ENCODE measurements at places on chromosomes 4 and X. TPM values are rescaled to one million over a fixed set of nuclear protein-coding genes. Genes with fewer than 3 reads are reported as not detected.

DNA sequence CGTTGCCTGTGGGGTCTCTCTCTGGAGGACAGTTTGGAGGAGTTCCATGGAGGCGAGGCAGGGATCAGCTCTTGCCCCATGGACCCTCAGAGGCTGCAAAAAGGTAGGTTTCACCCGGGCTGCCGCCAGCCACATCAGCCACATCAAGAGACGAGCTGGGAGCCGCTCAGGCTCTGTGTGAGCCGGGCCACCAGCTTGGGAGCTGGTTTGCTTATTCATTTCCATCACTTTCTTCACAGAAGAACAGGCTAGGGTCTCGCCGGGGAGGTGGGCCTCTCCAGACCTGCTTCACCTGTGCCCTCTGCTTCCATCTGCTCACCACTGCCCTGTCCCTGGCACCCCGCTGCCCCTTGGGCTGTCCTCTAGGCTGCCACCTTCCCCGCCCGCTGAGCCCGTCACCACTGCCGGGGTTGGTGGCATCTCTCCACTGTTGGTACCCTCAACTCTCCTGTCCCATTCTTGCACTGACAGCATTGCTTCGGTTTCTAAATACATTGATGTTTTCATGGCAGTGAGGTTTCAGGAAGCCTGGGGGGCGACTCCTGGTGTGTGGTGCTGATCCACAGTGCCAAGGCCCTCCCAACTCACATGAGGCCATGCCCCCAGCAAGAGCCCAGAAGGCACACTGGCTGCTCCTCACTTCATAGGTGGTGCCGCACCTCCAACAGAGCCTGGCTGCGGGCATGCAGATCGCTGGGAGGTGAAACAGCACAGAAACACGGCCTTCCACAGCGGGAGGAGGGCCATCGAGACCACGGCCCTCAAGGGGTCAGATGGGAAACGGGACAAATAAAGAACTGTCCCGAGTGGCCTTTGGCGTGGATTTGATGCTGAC lies 4.5 kb upstream of the TREX2 start:
- H3K4me1 ChIP-seq = peaks cover 4% of the 10 kb centered on the region
- H3K27ac ChIP-seq = no peak overlapping the region
- DNase-seq = no peak
- no peaks in the 10 kb centered on the region for H3K27me3 ChIP-seq
- H3K36me3 ChIP-seq = peaks cover 2% of the 10 kb centered on the region

GRCh38 chr4:86976801-86977485 lies 42.1 kb downstream of the AFF1 start:
- H3K27me3 ChIP-seq = no peaks in the 10 kb centered on the region
- DNase-seq = no peak
- H3K27ac ChIP-seq = no peak overlapping the region
- H3K4me1 ChIP-seq = peaks cover 13% of the 10 kb centered on the region

DNA sequence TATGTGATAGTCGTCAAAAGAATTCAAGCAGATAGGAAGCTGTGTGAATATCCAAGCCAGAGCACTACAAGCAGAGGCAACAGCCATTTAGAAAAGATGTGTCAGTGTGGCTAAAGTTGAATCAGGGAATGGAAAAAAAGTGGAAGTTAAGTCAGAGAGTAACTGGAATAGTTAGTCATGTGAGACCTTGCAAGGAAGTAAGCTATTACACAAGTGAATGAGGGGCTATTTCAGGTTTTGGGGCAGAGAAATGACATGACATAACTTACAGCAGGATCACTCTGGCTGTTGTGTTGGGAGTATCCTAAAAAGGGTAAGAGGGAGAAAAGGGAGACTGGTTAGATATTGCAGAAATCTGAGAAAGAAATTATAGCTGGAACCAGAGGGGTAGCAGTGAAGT lies 236.6 kb upstream of the PCDH18 start:
- no peak overlapping the region for H3K4me3 ChIP-seq
- H3K36me3 ChIP-seq = no peaks in the 10 kb centered on the region
- H3K4me1 ChIP-seq = no peaks in the 10 kb centered on the region
- no peak overlapping the region for H3K27ac ChIP-seq

GRCh38 chr4:143654571-143654970 lies 45.9 kb downstream of the FREM3 start:
- no peaks in the 10 kb centered on the region for H3K4me1 ChIP-seq
- H3K27ac ChIP-seq = no peak overlapping the region
- H3K4me3 ChIP-seq = no peak overlapping the region
- no peaks in the 10 kb centered on the region for H3K27me3 ChIP-seq

DNA sequence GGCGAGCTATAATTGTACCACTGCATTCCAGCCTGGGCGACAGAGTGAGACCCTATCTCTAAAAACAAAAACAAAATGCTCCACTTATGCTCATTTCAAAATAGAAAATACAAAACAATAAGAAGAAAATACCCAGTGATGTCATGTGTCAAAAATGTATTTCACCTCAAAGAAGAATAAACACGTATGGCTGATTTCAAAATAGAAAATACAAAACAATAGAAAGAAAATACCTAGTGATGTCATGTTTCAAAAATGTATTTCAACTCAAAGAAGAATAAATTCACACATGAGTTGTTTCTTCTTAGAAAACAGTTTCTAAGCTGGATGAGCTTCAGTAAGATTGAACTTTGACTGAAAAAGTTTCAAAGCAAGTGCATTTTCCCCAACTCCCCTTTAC lies 20.3 kb upstream of the PDCL2 start:
- no peak for DNase-seq
- H3K4me3 ChIP-seq = no peak overlapping the region
- H3K27ac ChIP-seq = no peak overlapping the region
- H3K4me1 ChIP-seq = peaks cover 4% of the 10 kb centered on the region
- H3K27me3 ChIP-seq = peaks cover 2% of the 10 kb centered on the region
- no peaks in the 10 kb centered on the region for H3K36me3 ChIP-seq

- H3K4me1 ChIP-seq = peaks cover 4% of the 10 kb centered on the region
- no peaks in the 10 kb centered on the region for H3K27me3 ChIP-seq
- no peak overlapping the region for H3K27ac ChIP-seq
- H3K4me3 ChIP-seq = no peak overlapping the region
- no peak for DNase-seq
Observed at GRCh38 chrX:136639506-136640176, 8.3 kb upstream of the CD40LG start.

Gene MAGED1
- 246 TPM for total RNA-seq

Gene TLR1
- not detected for total RNA-seq
